ENCODE measurements at places on chromosomes 3 and 15.

GRCh38 chr3:75171630-75172230, 492.4 kb upstream of the FRG2C start:
- no peak for DNase-seq

DNA sequence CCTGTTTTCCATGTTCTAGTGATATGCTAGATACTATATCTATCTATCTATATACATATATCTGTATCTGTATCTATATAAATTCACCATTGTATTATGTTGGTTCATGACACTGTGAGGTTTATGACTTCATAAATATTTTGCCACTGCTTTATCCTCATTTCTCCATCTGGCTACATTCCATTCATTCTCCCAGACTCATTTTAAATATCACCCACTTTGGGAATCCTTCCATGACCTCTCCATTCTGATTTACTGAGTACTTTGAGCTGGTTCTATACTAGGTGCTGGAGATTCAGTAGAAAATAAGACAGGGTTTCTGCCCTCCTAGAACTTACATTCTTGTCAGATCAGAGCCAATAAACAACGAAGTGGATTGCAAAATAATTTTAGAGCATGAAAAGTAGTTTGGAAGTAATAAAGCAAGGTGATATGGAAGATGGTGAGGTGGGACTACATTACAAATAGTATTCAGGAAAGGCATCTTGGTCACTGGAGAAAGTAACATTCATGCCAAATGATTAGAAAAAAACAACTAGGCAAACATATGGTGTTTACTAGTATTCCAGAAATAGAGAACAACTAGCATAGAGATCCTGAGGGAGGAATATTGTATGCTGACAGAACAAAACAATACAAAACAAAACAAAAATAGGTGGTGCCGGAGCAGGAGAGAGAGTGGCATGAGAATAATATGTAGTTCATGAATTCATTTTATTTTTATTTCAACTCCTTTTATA, 11.6 kb upstream of the PLSCR4 start:
- no peak for DNase-seq

DNA sequence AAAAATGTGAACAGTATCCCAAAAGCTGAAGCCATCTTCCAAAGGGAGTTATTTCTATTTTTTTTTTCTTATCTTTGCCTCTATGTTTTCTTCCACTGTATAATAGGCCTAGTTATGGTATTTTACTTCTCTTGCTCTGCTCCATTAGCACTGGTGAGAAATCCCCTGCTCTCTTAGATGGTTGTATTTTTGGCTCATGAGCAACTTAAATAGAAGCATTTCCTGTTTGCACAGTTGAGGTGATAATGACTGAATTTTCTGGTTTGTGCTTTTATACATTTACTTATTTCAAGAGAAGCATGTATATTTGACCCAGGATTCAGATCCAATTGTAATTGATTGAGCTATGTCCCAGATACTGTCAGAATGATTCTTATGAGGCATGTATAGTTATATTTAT, 61.6 kb upstream of the CD200R1L start:
- DNase-seq, result no peak

DNA sequence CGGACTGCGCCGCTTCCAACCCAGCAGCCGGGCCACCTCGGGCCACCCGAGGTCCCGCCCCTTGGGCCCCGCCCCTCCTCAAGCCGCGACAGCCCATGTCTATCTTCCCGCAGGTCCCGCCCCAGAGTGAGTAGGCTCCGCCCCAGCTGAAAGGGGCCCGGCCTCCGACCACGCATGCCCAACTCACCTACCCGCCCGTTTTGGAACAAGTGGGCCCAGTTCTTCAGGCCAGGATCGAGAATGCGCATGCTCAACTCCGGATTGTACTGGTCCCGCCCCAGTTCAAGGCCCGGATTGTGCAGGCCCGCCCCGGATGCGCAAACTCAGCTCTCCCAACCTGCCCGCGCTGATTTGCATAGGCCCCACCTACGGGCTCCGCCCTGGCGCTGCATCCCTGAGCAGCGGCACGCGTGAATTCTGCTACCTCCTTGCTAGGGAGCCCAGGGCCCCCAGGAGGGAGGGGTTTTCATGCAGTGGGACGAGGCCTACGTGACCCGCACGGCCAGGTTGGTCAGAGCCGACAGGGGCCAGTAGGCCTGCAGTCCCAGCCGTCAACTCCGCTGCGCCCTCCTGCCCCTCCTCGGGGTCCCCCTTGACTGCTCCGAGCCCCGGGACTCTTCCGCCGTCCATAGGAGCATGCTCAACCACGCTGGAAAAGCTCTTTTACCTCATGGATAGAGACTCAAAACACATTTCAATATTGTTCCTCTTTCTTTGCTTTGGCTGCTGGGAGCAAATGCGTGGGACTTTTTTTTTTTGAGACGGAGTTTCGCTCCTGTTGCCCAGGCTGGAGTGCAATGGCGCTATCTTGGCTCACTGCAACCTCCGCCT, at the start of gene PFKFB4:
Gene PFKFB4 (minus strand): TSS at position 8 of the 831 bp plus-strand sequence. CDS start 26 bp downstream, outside the sequence.
- peak; percentile 99 for DNase-seq

DNA sequence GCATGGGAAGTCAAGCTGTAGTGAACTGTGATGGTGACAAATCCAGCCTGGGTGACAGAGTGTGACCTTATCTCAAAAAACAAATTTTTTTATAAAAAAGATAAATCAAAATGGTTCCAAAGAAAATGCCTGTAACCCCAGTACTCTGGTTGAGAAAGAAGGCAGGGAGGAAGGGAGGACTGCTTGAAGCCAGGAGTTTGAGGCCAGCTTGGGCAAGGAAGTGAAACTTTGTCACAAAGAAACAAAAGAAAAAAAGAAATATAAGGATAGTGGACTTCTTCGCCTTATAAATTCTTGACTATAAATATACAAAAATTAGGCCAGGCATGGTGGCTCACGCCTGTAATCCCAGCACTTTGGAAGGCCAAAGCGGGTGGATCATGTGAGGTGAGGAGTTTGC, 34.1 kb downstream of the SMARCC1 start:
- DNase-seq, result no peak

GRCh38 chr3:33067484-33067883, 29.5 kb downstream of the GLB1 start:
- DNase-seq, result no peak

DNA sequence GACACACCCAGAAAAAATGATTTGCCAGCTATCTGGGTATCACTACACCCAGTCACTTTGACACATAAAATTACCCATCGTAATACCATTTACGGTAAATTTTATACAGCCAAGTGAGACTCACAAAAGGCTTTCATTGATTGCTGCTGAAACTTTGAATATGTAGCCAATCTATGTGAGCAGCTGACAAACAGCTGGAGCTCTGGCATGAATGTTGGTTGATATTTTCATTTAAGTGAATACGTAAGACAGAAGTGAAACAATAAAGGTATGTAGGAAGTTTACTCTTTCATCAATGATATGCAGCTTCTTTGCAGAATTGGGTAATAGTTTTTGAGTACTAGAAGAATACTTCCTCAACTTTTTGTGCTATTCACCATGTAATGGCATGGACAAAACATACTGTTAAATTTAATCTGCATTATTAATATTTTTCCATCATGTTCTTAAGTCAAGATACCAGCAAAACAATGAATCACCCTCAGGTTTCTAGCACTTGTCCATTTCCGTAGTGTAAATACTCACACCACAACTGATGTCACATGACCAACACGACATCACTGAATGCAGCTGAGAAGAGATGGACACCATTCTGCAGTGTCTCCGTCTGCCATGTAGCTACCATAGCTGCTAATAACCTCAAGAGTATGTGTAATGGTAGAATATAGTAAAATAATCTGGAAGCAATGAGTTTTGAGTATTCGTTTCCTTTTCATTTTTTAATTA, 205.9 kb upstream of the HES1 start:
- no peak for DNase-seq

- no peak for DNase-seq
Observed at GRCh38 chr3:98596541-98597500, 3.4 kb upstream of the CPOX start.

- DNase-seq, result no peak
Observed at GRCh38 chr3:16366581-16366980, 101.6 kb downstream of the OXNAD1 start.

- DNase-seq, result no peak
Observed at GRCh38 chr15:63054281-63054683, 11.7 kb downstream of the TPM1 start.
